ENCODE measurements at places on chromosomes 6 and 20.
A peak's percentile ranks its signal among the peaks of the same experiment; 100 is the strongest.

DNA sequence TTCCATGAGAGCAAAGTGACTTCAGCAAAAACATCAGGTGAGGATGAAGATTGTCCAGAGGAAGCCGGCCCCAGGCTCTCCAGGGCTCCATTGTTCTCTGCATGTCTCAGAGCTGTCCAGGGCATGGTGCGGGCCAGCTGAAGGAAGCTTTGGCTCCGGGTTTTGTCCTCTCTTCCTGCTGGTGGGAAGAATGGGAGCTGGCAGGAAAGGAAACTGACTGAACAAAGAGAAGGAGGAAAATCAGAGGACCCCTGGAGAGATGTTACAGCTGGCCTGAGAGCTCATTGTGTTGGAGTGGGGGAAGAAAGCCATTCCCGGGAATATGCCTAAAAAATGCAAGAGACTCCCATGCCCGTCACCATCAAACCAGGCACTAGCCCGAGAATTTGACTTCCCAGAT lies 27.1 kb downstream of the PRND start:
- no peak for DNase-seq

DNA sequence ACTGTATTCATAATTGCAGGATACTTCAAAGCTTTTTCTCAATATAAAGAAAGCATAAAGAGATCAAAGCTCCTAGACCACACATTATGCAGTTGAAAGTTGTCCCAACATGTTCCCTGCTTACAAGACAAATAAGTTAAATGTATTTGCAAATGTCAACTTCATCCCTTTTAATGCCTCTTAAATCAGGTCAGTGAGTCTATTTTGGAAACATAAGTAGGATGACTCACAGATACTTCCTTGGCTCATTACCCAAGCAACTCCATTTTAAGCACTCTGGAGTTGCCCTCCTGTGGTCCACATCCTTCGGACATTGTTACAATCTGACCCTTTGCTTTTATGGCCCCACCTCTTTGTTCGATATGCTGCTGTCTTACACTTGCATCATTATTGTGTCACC lies 162.0 kb downstream of the FAXC start:
- no peak for DNase-seq

GRCh38 chr20:3296261-3297078 lies 57.5 kb upstream of the SLC4A11 start:
- DNase-seq, result no peak

DNA sequence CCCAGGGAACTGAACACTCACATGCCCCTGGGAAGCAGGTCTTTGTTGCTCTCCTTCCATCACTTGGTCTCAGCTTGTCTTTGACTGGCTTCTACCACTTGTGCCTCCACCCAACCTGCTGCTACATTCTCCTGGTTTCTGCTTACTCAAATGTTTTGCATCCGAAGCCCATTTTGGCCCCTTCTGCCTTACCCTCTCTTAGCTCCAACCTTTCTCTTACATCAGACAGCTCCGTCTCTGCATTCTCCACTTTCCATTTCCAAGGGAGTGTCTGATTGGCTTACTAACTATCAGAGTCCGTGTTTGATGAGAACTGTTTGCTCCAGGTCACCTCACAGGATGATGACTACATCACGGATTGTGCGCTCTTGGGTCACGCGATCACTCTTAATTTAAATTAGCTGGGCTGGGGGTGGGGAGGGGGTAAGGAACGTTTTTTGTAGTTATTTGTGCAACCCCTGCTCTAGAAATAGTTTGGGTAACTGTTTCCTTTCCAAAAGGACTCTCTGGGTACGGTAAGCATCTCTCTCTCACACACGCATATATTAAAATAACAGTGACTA lies 844 bp upstream of the ABRACL start:
- DNase-seq, result peak; percentile 14

DNA sequence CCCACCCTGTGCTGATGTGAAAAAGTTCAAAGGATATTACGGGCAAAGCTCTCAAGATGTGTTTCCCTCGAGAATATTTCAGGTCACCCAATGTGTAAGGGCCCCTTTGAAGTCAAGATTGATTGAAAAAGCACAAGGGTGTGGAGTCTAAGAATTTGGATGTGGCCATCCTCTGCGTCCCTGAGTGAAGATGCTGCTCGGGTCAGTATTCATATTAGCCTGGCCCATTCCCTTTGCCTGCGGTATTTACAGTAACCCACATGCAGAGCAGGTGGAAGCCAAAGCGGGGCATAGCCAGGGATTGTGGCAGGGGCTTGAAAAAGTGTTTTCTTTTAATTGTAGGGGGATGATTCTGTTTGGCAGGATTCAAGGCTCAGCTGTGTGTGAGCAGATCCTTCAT lies 211.0 kb downstream of the TSHZ2 start:
- no peak for DNase-seq

GRCh38 chr6:105609375-105609991 lies 206.6 kb upstream of the PREP start:
- DNase-seq, result no peak

DNA sequence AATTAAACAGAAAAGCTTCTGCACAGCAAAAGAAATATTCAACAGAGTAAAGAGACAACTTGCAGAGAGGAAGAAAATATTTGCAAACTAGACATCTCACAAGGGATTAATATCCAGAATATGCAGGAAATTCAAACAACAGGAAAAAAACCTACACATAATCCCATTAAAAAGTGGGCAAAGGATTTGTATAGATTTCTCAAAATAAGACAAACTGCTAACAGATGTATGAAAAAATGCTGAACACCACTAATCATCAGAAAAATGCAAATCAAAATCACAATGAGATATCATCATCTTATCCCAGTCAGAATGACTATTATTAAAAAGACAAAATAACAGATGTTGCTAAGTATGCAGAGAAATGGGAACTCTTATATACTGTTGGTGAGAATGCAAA lies 129.6 kb downstream of the SYNDIG1 start:
- no peak for DNase-seq

DNA sequence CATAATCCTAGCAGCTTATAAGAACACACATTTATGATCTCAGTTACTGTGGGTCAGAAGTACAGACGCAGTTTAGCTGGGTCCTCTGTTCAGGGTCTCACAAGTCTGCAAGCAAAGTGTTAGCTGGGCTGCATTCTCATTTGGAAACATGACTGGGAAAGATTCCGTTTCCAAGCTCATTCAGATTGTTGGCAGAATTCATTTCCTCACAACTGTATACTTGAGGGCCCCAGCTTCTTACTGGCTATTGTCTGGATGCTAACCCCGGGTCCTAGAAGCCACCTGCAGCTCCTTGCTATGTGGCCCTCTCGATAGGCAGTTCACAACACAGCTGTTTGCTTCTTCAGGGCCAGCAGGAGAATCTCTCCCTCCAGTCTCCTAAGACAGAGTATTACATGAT lies 13.1 kb downstream of the TCP11 start:
- DNase-seq, result no peak

Measured in stimulated activated CD8-positive, alpha-beta memory T cell treated with anti-CD3 and anti-CD28 coated beads, Interleukin-2, amount 100 ng/mL, for 48 hours (primary cell).